ENCODE measurements at places on chromosomes 12 and 14. TPM values are rescaled to one million over a fixed set of nuclear protein-coding genes. Genes with fewer than 3 reads are reported as not detected.

DNA sequence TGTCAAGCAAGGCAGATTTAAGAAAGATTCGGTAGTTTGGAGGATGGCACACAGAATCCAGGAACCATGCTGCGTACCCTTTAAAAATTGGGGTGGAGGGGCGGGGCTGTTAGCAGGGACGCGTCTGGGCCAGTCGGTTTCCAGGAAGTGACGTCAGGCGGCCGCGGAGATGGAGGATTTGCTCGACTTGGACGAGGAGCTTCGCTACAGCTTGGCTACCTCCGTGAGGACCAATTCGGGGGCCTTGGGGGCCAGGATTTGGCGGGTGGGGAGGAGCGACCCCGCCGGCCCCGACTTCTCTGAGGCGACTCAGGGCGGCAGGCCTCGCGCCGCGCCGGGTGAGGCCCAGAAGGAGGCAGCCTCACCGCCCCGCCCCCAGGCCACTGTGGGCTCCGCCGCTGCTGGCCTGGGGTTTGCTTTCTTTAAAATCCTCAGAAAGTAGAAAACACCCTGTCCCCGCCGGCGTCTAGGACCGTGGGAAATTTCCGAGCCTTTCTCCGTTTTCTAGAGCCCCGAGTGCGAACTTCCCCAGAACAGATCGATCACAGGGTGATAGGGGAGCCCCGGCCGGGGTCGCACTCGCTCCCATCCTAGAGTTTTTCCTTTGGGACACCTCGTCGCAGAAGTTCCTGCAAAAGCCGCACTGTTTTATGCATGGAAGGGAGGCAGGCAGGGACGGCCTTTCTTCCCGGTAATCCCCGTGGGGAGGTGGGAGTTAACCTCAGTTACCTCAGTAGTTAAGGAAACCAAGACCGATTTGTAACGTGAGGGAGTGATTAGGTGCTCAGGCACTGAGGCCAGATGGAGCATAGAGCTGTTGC, at the start of gene IFT43:
TSS of gene IFT43 (plus strand) at position 146 of the 821 bp plus-strand sequence. CDS start at position 170, 24 bp downstream.
- peak; percentile 86 for DNase-seq

DNA sequence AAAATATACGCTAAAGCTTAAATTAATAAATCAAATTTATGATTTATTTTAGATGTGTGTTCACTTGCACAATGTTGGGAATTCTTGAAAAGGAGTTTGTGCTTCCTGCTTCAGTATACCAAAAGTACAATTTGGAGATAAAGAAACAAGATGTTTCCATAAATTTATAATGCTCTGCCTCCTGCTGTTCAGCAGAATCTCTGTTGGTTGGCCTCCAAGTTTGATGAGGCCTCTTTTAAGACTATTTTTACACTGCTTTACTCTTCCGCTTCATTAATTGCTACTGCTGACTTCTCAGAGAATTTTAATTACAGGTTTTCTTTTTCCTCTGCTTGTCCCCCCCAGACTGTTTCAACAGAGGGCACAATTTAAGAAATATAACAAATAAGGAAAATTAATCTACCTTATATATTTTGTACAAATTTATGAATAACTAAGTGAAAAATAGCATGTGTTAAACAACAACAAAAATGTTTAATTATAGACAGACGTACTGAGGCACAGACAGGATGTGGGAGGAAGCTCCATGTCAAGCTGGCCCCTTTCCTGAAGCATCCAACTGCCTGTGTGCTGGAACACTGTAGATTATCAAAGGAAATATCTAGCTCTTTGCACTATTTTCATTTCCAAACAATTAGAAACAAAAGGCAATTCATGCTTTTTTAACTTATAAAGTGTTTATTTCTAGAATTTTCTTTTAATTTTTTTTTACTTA, 83.9 kb downstream of the PIK3C2G start:
- DNase-seq = no peak

DNA sequence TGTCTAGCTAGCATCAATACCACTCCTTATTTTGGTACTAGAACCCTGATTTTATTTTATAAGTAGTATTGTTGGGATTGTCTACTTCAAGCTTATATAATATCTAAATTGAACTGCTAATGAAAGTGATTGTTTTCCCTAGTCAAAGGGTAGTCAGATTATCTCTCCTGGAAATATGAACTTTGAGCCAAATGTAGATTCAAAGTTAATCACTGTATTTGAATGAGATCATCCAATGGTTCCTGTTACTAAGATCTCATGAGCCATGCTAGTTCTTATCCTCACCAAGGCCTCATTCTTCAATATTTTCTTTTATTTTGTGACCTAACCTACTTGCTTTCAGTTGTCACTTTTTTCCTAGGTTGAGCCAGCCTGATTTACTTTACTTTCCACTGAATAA, 276.7 kb downstream of the RASSF9 start:
- DNase-seq = no peak

DNA sequence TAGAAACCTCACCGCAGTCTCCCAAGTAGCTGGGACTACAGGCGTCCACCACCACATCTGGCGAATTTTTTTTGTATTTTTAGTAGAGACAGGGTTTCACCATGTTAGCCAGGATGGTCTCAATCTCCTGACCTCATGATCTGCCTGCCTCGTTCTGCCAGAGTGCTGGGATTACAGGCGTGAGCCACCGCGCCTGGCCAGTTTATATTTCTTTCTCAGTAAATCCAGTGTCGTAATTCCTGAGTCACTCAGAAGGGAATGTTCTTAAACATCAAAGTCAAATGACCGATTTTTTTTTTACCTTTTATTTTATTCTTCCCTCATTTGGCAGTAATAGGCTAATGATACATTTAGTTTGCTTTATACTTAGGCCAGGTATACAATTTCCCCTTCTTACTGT, 80.5 kb downstream of the FBXO33 start:
- no peak for DNase-seq

DNA sequence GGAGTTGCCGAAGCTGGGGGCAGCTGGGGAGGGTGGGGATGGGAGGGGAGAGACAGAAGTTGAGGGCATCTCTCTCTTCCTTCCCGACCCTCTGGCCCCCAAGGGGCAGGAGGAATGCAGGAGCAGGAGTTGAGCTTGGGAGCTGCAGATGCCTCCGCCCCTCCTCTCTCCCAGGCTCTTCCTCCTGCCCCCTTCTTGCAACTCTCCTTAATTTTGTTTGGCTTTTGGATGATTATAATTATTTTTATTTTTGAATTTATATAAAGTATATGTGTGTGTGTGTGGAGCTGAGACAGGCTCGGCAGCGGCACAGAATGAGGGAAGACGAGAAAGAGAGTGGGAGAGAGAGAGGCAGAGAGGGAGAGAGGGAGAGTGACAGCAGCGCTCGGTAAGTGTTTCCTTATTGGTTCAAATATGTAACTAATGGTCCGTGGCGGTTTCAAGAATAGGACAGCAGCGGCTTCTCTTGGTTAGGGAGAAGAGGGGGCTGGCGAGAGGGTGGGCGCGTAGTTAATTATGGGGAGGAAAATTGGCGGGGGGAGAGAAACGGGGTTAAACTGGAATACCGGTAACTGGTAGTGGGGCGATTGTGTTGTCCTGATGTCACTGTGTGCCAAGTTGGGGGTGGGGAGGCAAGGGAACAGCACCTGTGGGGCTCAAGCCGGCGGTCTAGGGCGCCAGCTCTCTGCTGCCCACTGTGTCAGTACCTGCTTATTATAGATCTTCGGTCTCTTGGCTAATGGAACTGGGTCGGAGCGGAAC, 8.4 kb downstream of the HOXC8 start:
- no peak for DNase-seq

GRCh38 chr14:95015046-95015445, 142.3 kb downstream of the DICER1 start:
- DNase-seq = no peak

GRCh38 chr12:128052331-128052730, 214.6 kb upstream of the TMEM132C start:
- DNase-seq = no peak

GRCh38 chr12:10829994-10830393, 3.8 kb upstream of the TAS2R10 start:
- no peak for DNase-seq

DNA sequence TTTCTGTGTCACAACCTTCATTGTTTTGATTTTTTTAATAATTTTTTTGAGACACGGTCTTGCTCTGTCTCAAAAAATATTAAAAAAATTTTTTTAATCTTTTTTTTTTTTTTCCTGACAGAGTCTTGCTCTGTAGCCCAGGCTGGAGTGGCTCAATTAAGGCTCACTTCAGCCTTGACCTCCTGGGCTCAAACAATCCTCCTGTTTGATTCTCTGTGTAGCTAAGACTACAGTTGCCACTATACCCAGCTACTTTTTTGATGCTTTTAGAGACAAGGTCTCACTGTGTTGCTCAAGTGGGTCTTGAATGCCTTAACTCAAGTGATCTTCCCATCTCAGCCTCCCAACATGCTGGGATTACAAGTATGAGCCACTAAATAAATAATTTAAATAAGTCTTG, 9.2 kb upstream of the PRH2 start:
- DNase-seq = no peak

DNA sequence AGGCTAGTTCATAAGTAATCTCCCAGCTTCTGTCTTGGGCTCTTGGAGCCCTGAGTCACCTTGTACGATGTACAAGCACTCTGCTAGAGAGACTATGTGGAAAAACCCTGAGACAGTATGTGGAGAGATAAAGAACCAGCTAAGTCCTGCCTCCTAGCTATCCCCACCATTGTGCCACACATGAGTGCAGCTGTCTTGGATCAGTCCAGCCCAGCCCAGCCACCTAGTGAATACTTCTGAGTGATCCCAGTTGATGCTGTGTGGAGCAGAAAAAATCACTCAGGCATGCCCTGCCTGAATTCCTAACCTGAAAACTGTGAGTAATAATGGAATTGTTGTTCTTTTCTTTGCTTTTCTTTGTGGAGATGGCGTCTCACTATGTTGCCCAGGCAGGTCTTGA, 5.1 kb upstream of the SERPINA6 start:
- no peak for DNase-seq

DNA sequence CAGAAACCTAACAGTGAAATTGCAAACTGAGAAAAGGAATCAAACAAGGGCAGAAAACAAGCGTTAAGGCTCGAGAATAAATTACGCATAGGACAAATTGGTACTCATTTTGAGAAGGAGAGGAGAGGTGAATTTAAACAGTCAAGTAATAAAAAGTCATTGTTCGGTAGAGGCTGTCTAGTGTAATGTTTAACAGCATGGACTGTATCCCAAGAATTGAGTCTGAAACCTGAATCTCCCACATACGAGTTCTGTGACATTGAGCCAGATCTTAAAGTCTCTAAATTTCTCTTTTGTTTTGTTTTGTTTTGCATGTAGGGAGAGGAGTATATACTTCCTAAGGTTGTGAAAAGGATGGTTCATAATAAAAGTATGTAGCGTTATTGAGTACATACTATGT, 216.5 kb upstream of the BTG1 start:
- no peak for DNase-seq

GRCh38 chr12:68930178-68930577, 2.8 kb downstream of the CPM start:
- no peak for DNase-seq

GRCh38 chr14:28365510-28365909, 401.1 kb upstream of the FOXG1 start:
- no peak for DNase-seq

GRCh38 chr12:89236237-89236636, 116.1 kb downstream of the DUSP6 start:
- no peak for DNase-seq

DNA sequence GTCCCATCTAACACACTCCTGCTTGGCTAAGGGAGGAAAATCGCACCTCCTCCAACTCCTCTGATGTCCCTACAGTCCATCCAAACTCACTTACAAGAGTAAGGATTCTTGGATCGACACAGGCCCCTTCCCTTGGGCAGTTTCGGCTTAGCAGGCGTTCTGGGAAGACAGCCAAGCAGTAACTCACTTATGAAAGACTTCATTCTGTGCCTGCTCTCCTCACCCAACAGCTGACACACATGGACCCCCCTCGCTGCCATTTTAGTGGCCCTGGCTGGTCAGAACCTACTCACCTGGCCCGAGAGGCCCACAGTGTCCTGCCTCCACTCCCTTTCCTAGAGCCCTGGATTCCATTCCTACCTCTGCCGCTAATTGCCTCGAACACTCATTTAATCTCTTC, 52.3 kb upstream of the BCL2L14 start:
- no peak for DNase-seq

DNA sequence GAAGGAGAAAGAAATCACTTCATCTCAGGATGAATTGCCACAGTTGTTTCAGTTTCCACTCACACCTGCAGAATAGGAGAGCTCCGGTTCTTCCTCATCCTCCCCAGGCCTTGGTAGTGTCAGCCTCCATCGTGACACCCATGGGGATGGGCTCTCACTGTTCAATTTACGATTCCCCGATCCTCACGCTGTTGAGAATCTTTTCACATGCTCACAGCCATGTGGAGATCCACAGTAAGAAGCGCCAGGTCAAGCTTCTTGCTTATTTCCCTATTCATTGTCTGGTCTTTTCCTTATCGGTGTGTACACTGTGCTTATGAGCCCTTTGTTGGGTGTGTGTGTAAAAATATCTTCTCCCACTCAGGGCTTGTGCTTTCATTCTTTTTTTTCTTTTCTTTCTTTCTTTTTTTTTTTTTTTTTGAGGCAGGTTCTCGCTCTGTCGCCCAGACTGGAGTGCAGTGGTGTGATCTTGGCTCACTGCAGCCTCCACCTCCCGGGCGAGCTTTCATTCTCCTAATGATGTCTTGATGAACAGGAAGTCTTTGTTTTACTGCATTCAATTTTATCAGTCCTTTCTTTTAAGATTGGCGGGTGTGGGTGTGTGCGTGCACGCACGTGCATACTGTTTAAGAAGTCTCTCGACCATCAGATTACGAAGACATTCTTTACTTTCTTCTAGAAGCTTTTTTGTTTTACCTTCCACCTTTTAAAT, 21.5 kb downstream of the RIN3 start:
- peak; percentile 38 for DNase-seq

- DNase-seq = no peak
These were observed 8.4 kb downstream of the FBXO33 start for GRCh38 chr14:39423793-39424192.

GRCh38 chr14:36950812-36951211, 221.6 kb downstream of the SLC25A21 start:
- no peak for DNase-seq

- no peak for DNase-seq
These were observed 43.0 kb upstream of the CTDSP2 start for GRCh38 chr12:57889500-57889989.

DNA sequence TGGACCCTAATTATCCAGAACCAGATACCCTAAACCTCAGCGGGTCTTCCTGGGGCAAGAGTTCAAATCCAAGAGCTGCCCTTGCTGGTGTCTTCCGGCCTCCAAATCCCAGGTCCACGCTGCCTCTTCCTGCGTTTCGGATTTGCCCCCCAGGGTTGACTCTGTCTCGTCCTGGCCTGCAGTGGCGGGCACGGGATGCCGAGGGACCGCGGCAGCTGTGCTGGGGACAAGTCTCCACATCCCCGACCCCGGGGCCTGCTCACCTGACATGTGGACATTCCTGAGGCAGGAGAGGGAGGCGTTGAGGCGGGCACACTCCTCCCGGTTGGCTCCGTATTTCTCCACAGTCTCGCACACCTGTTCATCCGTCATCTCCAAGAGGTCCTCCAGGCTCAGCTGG, 113.6 kb downstream of the KSR2 start:
- DNase-seq = no peak

The EFCAB11 gene
- 8.3 TPM for total RNA-seq

The APOF gene
- total RNA-seq = not detected

The GOLGA3 gene
- total RNA-seq = 51.5 TPM

The RAPGEF3 gene
- total RNA-seq = 0.27 TPM

The KLRC1 gene
- total RNA-seq = 0.52 TPM

The LRRC9 gene
- 0.66 TPM for total RNA-seq

The NYNRIN gene
- total RNA-seq = 0.10 TPM

The NDUFA12 gene
- 137 TPM for total RNA-seq

The SLC39A2 gene
- 0.54 TPM for total RNA-seq

The KLRG1 gene
- total RNA-seq = 2.2 TPM

The INHBC gene
- not detected for total RNA-seq

Data from activated naive CD8-positive, alpha-beta T cell treated with anti-CD3 and anti-CD28 coated beads for 36 hours (primary cell).